ENCODE measurements at places on chromosomes 16 and 17.

DNA sequence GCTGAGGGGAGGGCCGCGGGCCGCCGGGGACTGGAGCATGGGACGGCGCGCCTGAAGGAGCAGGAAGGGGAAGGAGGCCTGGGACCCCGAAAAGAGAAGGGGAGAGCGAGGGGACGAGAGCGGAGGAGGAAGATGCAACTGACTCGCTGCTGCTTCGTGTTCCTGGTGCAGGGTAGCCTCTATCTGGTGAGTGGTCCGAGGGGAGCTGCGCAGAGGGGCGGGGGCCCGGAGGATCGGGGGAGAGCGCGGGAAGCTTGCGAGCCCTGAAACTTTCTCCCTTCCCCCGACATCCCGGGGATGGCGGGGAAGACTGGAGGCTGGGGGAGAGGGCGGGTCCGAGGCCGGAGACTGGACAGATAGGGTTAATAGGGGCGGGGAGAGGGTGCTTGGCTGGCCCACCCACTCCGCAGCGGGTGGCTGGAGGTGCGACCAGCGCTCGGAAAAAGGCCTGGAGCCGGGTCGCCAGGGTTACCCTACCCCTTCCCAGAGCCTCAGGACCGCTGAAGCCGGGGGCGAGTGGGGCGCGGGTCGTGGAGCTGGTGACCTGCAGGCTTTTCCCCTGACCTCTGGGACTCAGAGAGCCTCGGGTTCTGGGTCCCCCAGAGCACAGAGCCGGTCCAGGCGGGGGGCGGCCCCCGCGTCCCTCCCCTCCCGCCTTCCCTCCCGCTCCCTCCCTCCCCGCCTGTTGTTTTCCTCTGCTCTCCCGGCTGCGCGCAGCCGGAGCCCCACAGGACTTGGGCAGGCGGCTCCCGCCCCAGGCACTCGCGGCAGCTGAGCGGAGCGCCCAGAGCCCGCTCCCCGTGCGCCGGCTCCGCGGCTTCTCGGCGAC lies 631 bp downstream of the NXPH3 start:
- no peak for DNase-seq

GRCh38 chr16:77376358-77376757 lies 58.5 kb downstream of the ADAMTS18 start:
- peak; percentile 10 for DNase-seq

DNA sequence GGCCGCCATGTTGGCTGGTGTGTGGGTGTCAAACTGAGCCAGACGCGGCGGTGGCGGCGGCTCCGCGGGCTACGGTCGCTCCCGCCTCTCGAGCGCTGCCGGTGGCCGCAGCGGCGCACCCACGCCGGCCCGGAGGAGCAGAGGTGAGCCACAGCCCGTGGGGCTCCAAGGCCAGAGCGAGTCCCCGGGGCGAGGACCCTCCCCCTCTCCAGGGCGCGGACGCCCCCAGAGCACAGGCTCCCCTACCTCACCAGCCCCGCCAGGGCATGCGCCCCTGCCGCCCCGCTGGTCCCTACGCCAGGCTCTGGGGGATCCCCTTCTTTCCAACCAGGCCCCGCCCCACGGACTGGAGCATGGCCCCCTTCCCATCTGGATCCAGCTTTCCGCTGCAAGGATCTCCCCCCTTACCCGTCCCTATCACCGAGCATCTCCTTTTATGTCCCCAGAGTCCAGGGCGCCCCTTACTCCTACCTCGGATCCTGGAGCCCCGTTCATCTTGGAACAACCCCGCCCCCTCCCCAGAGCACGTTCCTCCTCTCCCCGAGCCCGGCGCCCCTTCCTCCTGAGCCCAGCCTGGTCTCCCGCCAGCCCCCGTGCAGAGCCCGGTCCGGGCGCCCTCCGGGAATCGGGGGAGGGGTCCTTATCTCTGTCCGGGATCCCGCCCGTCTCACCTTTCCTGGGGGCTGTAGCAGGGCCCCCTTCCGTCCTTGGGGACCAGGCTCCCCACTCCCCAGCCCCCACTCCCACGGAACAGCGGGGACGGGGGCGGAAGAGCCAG lies 412 bp downstream of the EPN2 start:
- DNase-seq, result peak; percentile 25

- DNase-seq, result no peak
Observed at GRCh38 chr17:50312308-50312707, 33.6 kb upstream of the XYLT2 start.
